ENCODE measurements at places on chromosomes 2 and 18. TPM values are rescaled to one million over a fixed set of nuclear protein-coding genes. Genes with fewer than 3 reads are reported as not detected.

The ERFE gene
- 0.44 TPM for total RNA-seq

The REG3A gene
- not detected for total RNA-seq

The REG1A gene
- total RNA-seq: not detected

The CYRIA gene
- total RNA-seq: 1.3 TPM

The C2orf15 gene
- 1.9 TPM for total RNA-seq

The MITD1 gene
- total RNA-seq: 19.0 TPM

The LONRF2 gene
- total RNA-seq: 0.48 TPM

The COMMD1 gene
- total RNA-seq: 31.4 TPM

The SLC19A3 gene
- 1.5 TPM for total RNA-seq

The CIB4 gene
- total RNA-seq: not detected

The CPLX4 gene
- not detected for total RNA-seq

The NT5DC4 gene
- not detected for total RNA-seq

The CENPA gene
- 10.2 TPM for total RNA-seq

The DRC1 gene
- not detected for total RNA-seq

The SP140 gene
- 0.96 TPM for total RNA-seq

The THSD7B gene
- total RNA-seq: 0.88 TPM

The EPHA4 gene
- 16.9 TPM for total RNA-seq

The INHBB gene
- 0.72 TPM for total RNA-seq

The NTSR2 gene
- total RNA-seq: not detected

The SIX3 gene
- total RNA-seq: not detected

The PLGLB2 gene
- total RNA-seq: 0.20 TPM

The IL36G gene
- total RNA-seq: 27.4 TPM

The LGALSL gene
- total RNA-seq: 35.8 TPM

The KIAA2012 gene
- total RNA-seq: not detected

The SERPINB12 gene
- 0.60 TPM for total RNA-seq

The SLC9A2 gene
- total RNA-seq: 0.20 TPM
